ENCODE measurements at places on chromosomes 1 and 21.

DNA sequence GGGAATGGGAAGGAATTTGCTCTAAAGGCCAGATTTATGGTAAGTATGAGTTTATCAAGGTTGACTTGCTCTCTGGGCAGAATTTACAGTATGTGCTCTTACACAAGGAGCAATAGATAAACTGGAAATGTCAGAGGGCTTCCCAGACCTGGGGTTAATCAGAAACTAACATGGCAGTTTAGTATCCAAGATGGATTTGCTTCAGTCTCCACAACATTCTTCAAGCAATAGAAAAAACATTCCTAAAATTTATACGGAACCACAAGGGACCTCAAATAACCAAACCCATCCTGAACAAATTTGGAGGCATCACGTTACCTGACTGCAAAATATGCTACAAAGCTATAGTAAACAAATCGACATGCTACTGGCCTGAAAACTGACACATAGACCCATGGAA is 606.7 kb upstream of the CHRM3 start:
- no peak for DNase-seq

- no peak for DNase-seq
Measured at GRCh38 chr1:116671912-116672311, 4.4 kb upstream of the IGSF3 start.

- DNase-seq, result no peak
Measured at GRCh38 chr21:35905096-35905962, 155.0 kb downstream of the SETD4 start.

DNA sequence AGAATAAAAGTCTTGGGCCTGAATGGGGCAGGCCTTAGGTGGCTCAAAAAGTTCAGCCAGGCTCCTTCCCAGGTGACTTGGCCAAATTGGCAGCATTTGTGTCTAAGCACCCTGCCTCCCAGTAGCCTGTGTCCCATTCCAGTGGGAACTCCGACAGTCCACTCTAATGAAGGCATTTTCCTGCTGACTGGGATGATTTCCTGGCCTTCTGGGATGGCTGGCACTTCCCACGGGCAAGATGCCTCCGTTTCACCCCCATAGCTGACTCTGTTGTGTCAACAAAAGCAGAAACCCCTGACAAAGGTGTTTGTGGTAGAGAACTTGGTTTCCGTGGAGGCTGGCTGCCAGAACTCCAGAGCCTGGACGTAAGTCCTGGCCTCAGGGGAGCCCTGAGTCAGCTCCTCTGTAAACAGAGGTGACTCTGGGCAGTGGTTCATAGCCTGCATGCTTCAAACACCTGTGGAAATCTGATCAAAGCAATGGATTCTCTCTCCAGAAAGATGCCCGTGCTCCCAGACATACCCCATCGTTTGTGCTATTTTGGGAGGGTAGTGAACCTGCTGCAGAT is 36.6 kb downstream of the WNT3A start:
- DNase-seq, result no peak

DNA sequence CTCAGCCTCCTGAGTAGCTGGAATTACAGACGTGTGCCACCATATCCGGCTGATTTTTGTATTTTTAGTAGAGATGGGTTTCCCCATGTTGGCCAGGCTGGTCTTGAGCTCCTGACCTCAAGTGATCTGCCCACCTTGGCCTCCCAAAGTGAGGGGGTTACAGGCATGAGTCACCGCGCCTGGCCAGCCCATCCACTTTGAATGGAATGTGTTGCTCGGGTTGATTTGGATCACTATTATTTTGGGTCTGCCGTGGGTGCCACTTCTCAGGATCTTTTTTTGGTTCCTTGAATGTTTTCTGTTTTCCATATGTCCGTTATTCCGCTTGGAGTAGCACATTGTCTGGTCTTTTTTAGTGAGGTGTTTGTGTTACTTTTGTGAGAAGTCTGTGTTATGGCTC is 17.0 kb downstream of the PCNT start:
- no peak for DNase-seq

GRCh38 chr1:205688171-205689080 is 8.1 kb upstream of the SLC45A3 start:
- no peak for DNase-seq

DNA sequence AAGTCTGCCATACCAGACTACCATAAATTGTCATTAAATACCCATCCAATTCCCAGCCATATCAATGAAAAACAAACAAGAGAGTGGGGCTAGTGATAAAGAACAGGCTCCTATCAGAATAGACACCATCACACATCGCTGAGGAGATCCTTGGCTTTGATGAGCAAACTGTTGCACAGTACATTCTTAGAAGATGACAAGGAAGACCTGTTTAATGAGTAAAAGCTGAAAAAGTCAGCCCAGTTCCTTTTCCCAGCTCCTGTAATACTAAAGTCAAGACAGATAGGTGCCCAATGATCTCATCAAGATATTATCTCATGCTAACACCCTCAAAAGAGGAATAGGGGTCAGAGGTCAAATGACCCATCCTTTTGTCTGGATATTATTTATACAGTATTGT is 164.5 kb upstream of the COA6 start:
- no peak for DNase-seq

- DNase-seq, result no peak
Measured at GRCh38 chr1:212635141-212635631, 26.6 kb downstream of the ATF3 start.

GRCh38 chr1:98398092-98398491 is 263.4 kb upstream of the SNX7 start:
- DNase-seq, result no peak

GRCh38 chr1:7329868-7330615 is 441.1 kb upstream of the VAMP3 start:
- no peak for DNase-seq

DNA sequence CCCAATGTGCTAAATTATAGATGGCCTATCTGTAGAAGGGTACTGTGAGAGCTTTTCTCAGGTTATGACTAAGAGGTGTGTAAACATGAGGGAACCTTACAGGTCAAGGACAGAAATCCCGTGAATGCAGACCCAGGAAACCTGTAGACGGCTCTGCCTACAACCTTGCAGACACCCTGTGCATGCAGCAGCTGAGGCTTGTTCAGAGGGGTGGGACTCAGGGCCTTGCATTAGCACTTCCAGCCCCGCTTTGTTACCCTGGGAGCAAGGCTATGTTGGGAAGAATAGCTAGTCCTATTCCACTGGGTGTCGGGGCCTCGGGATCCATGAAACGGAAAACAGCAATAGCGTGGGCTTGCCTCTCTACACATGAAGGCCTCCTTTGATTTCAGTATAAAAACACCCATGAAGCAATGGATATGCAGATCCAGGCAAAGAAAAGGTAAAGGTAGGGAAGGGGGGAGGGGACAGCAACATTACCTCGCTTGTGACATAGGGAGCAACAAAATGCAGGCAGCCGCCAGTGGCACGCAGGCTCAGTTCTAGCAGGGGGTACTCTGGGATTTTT is 9.5 kb upstream of the NDUFS5 start:
- DNase-seq, result no peak

GRCh38 chr21:17903029-17903806 is 84.1 kb upstream of the C21orf91 start:
- DNase-seq, result no peak

DNA sequence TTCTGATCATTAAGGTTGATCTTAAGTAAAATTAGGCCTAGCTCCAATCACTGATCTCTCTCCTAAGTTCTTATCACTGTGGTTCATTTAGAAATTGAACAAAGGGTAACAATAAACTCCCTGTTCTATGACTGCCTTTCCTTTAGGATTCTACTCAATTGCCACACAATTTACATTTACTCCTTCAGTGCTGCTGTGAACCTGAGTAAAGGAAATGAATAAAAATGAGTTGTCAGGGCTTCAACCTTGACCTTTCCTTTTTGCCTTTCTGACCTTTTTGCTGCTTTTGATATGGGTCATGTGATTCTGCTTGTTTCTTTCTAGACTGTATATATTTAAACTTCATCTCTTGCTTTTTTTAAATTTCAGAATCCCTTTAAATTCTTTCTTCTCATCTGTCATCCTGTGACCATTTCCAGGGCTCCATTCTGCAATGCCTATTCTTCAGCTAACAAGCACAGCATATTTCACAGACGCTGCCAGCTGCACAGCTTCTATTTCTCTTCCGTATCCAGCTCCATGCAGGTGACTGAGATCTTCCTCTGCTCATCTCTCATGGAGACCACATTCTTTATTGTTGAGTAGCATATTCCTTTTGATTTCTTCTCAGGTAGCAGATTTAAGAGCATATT is 3.2 kb downstream of the LRRC8B start:
- DNase-seq, result no peak

GRCh38 chr1:88557014-88557413 is 127.1 kb upstream of the PKN2 start:
- DNase-seq, result no peak

DNA sequence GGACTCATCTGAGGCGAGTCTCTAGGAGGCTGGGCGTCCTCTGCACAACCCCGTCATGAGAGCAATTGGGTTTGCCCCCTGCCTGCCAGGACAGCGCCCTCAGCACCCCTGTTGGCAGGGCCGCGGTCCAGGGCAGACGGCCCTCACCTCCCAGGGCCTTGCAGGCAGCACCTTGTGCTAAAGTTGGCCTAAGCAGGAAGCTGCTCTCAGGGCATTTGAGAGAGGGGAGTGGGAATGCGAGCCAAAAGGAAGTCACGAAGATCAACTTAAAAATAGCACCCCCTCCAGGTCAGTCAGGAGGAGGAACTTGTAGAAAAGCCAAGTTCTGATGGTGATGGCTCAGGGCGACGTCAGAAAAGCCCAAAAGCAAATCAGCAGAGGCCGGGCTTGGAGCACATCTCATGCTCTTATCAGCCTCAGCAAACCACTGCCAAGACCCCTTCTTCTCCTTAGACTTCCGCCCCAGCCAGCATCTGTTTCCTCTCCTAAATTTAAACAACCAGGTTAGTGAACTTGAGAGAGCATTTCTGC is 12.6 kb upstream of the ADORA3 start:
- DNase-seq, result no peak

Data from GM19239 (cell line).